NCI-H1048 (cell line): ENCODE measurements at places on chromosomes 7 and 10.
A peak's percentile ranks its signal among the peaks of the same experiment; 100 is the strongest.

GRCh38 chr10:14116021-14116420, 214.7 kb downstream of the FRMD4A start:
- DNase-seq: peak; percentile 49

DNA sequence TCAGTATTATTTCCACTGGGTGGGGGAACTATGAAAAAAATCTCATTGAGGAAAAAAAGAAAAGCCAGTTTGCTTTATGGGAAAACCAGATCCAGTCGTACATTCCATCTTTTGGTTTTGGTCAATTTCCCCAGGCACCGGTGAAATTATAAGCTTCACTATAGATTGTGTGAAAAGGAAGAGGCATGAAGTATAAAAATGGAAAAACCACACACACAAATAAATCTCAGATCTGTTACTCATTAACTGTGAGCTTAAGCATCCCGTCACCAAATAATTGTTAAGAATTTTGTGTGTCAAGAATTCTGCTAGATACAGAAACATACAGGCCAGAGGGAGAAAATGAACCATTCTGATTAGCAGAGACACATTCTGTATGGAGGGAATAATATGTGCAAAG, 405.5 kb upstream of the CELF2 start:
- no peak for DNase-seq

DNA sequence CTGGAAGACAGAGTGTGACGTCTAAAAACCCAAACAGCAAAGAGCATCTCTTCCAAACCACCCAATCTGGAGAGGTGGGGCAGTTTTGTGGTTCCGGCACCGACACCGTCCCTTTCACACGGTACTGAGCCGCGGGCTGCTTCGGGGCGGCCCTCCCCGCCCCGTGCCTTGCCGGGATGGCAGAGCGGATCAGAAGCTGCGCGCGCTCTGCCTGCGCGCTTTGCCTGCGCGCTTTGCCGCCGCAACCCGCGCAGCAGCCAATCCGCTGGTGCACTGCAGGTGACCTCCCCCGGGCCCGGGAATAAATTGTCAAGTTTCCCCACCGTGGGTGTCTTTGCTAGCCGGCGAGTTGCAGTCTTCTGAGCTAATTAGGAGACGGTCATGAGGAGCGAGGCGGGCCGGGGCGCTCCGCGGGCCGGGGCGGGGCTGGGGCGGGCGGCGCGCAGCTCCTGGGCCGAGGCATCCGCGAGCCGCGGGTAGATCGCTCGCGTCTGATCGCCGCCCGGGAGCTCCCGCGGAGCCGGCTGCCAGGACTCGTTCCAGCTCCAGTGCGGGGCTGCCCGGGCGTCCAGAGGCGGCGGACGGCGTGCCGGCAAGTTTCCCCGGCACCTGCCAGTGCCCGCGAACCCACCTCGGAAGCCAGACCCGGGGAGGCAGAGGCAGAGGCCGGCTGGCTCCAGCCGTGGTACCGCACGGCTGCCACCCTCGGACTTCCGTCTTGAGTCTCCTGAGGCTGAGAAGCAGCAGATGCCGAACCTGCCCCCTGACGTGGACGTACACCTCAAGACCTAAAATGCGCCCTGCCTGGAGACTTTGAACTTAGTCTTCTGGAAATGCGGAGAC, 536.0 kb upstream of the GALNT17 start:
- no peak for DNase-seq

GRCh38 chr7:20784388-20785156, 2.1 kb downstream of the SP8 start:
- no peak for DNase-seq

DNA sequence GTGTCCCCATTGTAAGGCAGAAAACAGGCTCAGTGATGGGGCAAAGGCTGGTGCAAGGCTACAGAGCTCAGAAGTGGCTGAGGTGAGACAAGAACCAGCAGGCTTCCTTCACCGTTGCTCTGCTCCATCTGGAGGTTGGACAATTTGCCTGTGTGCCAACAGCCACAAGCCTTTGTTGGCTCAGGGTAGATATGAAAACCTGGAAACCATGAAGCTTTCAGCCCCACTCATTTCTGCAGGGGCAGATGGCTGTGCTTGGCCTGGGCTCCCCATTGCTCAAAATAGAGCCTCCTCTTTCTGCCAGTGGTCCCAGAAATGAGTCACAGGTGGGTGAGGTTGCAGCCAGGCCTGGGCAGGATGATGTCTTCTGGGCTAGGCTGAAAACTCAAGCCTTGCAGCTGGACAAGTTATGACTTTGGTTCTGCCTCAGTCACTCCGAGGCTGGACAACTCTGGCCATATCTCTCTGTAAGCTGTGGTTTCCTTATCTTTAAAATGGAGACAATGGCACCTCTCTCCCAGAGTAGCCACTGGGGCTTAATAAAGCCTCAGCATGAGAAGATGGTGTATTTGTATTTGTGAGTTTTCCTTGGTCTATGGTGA, 12.2 kb upstream of the ZNF273 start:
- DNase-seq: no peak
